Effector CD8-positive, alpha-beta T cell (primary cell): ENCODE measurements at places on chromosomes 11 and 22.

GRCh38 chr11:72483412-72484186 is 49.3 kb upstream of the CLPB start:
- no peak for DNase-seq

GRCh38 chr11:122069707-122070360 is 46.2 kb downstream of the BLID start:
- no peak for DNase-seq

DNA sequence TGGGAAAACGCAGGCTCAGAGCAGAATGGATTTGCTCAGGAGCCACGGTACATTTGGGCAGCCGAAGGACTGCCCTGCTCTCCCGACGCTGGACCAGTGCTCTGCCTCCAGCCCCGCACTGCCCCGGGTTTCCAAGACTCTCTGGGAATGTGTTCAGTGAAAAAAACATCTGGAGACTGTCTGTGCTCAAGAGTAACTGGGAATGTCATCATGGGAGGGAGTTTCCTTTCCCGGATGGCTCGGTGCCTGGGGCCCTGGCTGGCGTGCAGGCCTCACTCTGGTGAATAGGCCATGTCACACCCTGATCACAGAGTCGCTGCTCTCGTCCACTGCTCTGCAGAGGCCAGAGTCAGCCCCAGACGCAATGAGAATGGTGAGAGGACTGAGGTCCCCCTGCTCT is 9.8 kb upstream of the APOL6 start:
- no peak for DNase-seq

GRCh38 chr22:28992565-28993356 is 68.9 kb downstream of the C22orf31 start:
- DNase-seq: no peak

- DNase-seq: no peak
Observed at GRCh38 chr11:100727410-100727809, 40.3 kb downstream of the ARHGAP42 start.

- DNase-seq: no peak
Observed at GRCh38 chr11:60594998-60595642, 79.9 kb downstream of the MS4A13 start.

DNA sequence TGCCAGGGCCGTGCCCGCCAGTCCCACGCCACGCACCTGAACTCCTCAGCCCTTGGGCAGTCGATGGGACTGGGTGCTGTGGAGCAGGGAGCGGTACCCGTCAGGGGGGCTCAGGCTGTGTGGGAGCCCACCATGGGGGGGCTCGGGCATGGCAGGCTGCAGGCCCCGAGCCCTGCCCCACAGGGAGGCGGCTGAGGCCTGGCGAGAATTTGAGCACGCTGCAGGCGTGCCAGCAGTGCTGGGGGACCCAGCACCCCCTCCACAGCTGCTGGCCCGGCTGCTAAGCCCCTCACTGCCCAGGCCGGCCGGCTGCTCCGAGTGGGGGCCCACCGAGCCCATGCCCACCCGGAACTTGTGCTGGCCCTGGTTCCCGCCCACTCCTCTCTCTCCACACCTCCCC is 56.8 kb downstream of the TMPRSS5 start:
- DNase-seq: no peak

DNA sequence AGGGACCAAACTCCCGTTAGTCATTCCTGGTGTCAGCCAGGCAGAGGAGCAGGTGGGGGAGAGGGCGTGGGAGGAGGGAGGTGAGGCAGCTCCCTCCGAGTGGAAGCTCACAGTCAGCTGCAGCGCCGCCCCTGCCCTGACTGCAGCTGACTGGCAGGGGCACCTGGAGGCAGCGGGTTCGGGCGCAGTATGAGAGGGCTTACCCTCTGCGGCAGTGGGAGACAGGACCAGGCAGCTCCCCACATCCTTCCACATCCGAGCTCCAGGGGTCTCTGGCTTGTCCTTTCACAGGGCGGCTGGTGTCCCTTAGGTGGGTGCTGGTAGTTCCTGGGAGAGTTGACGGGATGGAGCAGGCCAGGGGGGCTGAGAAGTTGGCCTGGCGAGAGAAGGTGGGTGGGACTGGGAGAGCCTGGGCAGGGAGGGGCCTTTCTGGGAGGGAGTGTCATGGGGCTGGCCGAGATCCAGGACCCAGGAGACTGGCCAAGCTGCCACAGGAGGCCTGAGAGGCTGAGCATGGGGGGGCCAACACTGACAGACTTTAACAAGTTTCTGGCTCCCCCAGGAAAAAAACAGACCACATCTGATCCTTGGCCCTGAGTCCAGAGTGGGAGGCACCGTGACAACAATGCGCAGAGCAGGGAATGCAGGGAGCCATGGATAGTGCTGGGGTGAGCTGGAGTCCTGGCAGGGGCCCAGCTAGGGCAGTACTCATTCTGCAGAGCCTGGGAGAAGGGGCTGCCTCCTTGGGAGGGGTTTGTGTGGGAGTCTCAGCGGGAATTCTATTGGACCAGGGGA is 4.9 kb downstream of the ADORA2A start:
- no peak for DNase-seq

- no peak for DNase-seq
Observed at GRCh38 chr22:44547371-44547770, 49.3 kb upstream of the RTL6 start.

GRCh38 chr11:36757075-36757474 is 159.0 kb upstream of the RAG2 start:
- DNase-seq: no peak

GRCh38 chr11:44319552-44320288 is 9.8 kb upstream of the ALX4 start:
- DNase-seq: no peak

GRCh38 chr11:76139314-76139713 is 67.0 kb downstream of the WNT11 start:
- DNase-seq: no peak

DNA sequence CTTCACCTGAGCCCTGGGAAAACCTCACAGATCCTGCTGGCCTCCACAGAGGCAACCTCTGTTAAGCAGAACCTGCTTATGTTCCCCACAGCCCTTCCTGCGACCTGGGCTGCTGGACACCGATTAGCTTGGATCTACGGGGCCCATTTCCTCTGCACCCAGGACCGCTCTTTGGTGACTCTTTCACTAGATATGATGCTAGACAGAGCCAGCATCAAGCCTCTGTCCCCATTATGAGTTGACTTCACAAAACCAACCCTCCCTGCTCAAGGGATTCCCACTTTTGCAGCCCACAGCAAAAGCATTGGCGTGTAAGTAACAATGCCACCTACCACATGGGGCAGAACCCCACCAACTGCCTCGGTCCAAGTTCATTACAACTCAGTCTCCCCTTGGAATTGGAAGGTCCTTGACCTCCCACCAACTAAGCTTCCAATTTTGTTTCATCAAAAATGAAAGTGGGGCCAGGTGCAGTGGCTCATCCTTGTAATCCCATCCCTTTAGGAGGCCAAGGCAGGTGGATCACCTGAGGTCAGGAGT is 15.2 kb upstream of the TMPRSS4 start:
- no peak for DNase-seq

DNA sequence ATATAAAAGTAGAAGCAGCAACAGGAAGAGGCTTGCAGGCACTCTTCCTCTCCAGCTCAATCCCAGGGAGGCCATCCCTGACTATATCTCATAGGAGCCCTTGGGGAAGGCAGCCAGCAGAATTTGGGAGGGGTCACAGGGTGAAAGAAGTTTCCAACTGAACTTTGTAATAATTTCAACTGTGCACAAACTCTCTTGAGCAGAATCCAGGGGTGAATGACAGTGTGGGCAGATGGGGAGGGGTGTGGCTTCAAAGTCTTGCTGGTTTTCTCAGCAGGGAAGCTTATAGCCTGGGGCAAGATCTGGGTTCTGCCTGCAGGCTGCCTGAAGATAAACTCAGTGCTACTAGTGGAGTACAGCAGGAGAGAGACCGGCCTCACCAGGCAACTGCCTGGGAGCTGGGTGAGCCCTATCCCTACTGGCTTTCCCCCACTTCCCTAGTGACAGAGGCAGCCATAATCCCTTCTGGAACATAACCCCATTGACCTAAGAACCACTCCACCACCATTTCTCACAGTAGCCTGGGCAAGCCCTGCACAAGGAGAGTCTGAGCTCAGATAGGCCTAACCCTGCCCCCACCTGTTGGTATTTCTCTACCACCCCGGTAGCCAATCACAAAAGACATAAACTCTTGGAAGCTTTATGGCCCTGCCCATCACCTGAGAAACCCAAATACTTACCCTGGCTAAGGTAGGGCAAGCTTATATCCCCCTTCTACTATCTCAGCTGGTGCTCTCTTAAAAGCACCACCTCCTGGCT is 17.8 kb upstream of the TTC12 start:
- DNase-seq: no peak

DNA sequence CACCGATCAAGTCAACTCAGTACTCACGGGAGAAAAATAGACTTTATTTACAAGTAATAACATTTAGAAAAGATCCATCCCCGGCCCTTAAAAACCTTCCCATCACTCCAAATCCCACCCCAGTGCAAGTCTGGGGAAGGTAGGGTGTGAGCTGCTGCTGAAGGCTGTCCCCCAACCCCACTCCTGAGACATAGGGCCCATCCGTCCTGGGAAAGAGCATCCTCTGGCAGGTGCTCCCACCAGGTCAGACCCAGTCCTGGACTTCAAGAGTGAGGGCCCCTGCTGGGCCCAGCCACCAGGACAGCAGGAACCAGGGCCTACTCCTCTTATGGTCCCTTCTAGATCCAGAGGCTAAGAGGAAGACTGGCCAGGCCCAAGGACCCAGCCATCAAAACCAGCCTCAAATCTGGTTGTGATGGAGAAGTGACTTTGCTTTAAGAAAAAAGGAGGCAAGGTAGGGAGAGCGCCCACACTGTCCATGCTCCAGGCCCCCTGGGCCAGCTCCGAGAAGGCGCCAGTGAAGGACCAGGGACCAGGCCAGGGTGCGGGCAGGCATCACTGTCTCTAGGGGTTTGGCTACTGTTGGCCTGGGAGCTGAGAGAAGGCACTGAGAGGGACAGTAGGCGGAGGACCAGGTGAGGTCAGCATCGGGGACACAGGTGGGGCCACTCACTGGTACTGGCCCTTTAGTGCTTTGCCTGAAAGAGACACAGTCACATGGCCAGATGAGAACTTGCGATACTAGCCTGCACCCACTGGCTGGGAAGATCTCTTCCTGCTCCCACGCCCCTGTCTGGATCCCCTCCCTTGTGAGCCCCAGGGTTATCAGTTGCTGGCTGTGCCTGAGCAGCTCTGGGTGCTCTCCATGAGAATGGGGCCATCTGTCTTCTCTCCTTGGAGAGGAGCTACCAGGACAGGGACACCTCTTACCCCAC is 4.4 kb downstream of the IL18BP start:
- no peak for DNase-seq

DNA sequence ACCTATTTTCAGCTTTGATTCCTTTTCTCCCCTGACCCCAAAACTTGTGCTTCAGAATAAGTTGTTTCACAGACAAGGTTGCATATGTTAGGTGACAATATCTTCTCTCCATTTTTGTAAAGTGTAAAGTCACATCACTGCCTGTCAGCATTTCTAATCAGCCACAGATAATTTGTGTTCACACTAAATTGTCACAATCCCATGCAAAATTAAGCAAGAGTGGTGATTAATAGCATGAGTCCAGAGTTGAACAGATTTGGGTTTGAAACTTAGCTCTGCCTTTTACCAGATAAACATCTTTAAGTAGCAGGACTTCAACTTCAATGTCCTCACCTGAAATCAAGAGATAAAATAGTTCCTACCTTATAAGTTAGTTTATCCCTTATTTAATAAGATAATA is 80.1 kb downstream of the MICAL2 start:
- DNase-seq: no peak

- DNase-seq: no peak
Observed at GRCh38 chr11:113675003-113675561, 31.0 kb downstream of the TMPRSS5 start.

DNA sequence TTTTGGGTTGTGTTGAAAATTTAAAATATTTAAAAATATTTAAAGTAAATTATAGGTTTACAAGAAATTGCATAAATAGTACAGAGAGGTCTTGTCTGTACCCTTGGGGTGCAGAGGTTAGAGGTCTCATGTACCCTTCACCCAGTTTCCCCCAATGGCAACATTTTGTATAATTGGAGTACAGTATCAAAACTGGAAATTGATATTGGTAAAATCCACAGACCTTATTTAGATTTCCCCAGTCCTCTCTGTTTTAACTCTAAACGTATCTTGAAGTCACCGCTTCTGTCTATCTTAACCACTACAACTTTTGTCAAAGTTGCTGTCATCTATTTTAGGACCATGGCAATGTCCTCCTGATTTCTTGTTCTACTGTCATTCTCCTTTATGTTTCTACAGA is 10.9 kb downstream of the THY1 start:
- DNase-seq: no peak
